ENCODE measurements at places on chromosomes 7 and 10.

GRCh38 chr7:158868764-158869410 lies 12.5 kb downstream of the DYNC2I1 start:
- DNase-seq = no peak

DNA sequence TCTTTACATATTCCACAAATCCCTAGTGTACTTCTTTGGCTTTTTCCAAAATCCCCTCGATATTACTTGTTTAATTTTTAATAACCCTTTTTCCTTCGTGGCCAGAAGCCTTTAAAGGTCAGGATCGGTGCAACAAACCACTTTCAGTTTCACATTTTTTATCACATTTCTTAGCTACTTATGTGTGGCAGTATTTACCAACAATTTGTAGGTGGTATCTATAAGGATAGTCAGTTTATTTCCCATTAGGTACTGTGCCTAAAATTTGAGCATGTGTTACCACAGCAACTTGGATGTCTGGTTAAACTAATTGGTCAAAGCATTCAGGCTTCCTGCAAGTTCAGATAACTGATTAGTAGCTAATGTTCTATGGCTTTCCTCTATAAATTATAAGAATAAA lies 104.9 kb downstream of the CDK14 start:
- no peak for DNase-seq

DNA sequence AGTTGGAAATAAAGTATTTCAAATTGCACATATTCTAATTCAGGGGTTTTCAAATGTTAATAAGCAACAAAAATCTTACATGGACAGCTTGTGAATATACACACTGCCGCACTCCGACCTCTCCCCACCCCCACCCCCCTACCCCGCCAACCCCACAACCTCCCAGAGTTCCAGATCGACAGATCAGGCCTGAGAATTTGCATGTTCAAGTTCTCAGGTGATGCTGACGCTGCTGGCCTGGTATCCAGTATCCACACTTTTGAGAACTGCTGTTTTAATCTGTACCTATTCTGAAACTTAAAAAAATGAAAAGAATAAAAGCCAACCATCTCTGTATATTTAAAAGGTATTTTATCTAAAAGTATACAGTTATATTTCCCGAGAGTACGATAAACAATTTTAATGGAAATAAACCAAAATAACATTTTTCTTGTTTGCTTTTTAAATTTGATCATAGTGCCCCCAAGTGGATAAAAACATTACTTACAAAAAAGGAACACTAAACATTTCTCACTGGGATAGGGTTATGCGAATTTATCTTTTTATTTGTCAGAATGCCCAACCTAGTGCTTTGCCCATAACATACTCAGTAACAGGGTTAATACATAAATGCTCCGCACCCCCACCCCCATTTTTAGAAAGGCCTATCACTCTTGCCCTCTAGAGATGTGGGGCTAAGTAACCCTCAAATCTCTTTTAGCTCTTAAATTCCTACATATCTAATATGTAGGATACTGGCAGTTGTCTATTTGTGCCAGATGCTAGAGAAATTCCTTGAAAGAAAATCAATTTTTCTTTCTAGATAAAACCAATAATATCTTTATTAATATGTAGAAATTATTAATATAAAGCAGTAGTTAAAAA lies 166.3 kb downstream of the RNF133 start:
- DNase-seq = no peak

- no peak for DNase-seq
Observed at GRCh38 chr7:46253520-46253919, 332.4 kb upstream of the IGFBP3 start.

GRCh38 chr10:34627331-34627730 lies 187.8 kb downstream of the PARD3 start:
- DNase-seq = no peak

- no peak for DNase-seq
Observed at GRCh38 chr7:127932496-127932895, 98.7 kb downstream of the LRRC4 start.

DNA sequence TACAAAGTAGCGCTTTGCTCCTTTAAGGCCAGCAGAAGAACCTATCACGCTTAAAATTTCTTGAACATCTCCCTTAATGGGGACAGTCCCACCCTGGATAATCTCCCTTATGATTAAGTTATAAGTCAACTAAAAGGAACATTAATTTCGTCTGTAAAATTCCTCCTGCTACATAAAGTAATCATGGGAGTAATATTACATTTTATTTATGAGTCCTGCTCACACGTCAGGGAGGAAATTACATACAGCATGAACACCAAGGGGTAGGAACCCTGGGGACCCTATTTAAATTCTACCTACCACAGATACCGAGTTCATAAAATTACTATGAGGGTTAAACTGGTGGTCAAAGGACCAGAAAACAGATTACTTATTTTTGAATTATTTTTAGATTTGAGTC lies 926.6 kb upstream of the MBL2 start:
- DNase-seq = no peak

DNA sequence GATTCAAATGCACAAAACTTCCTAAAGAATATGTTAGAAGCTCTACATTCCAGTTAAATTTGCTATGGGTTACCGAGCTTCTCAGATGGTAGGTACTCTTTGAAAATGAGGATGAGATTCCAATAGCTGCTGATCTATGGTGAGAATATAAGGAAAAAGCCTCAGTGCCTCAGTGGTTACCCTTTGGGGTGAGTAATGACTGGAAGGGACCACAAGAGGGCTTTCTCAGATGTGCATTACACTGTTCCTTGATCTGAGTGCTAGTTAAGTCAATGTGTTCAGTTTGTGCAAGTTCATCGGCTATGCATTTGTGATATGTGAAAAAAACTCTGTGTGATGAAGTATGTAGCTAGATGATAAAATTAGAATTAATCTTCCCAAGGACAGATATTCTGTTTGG lies 3.5 kb downstream of the NRCAM start:
- no peak for DNase-seq

- no peak for DNase-seq
Observed at GRCh38 chr7:89072081-89072480, 276.5 kb upstream of the TEX47 start.

- no peak for DNase-seq
Observed at GRCh38 chr7:4200546-4201094, 481.5 kb upstream of the FOXK1 start.

DNA sequence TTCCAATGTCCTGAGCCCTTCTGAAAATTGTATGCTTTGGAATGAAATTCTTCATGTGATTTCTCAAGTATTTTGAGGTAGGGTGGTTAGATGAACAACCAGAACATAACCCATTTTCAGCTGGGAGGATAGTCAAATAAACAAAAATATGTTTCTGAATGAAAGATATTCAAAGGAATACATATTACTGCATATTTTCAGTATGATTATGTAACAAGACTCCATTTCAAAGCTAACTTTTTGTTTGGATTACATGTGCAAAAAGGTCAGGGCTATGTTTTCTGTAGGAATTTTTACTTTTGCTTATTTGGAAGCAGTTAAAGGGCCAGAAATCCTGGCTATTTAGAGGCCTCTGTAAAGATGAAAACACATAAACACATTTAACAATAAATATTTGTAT lies 27.7 kb downstream of the CDK6 start:
- no peak for DNase-seq

- no peak for DNase-seq
Observed at GRCh38 chr10:90197766-90198165, 496.4 kb downstream of the KIF20B start.

DNA sequence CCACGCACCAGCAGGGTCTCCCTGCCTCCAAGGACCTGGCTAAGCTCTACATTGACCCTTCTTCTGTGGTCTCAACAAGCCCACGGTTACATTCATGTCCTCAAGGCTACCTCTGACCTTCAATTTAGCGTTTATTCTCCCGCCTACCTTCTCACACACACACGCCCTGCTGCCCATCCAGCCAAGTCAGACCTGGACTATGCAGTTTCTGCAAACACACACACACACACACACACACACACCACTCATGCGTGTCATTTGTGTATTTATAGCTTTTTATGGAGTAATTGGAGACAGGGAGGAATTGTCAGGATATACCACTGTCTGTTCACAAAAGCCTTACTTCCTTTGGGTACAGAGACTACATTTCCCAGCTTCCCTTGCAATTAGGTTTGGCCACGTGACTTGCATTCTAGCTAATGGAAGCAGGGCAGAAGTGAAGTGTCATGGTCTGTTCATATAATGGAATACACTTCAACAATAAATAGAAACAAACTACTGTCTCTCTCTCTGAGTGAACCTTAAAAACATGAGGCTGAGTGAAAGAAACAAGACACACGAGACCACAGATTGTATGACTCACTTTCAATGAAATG lies 53.8 kb upstream of the CPXM2 start:
- DNase-seq = no peak

DNA sequence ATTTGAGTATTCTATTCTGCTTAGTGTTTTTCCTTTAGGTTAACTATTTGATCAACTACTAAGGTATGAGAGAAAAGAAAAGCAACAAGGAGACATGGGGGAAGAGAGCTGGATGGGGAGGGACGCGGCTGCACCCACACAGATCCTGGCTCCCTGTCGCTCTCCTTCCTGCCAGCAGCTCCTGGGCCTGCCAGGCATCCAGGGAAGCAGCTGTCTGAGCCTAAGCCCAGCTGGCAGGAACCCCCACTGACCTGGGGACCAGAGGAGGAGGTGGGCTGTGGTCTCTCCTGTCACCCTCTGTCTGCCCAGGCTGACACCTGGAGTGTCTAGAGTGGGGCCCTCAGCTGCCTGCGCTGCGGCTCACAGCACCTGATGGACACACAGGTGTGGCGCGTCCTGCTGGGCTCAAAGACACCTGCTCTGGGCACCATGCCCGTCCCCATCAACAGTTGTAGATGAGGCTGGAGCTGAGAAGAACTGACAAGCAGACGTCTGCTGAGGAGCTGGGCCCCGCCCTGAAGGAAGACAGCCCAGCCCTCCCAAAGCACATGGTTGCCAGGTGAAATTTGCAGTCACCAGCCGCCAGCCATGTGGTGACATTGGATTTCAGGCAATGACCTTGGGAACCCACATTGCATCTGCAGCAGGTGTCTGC lies 207.9 kb downstream of the PLXNA4 start:
- DNase-seq = no peak

DNA sequence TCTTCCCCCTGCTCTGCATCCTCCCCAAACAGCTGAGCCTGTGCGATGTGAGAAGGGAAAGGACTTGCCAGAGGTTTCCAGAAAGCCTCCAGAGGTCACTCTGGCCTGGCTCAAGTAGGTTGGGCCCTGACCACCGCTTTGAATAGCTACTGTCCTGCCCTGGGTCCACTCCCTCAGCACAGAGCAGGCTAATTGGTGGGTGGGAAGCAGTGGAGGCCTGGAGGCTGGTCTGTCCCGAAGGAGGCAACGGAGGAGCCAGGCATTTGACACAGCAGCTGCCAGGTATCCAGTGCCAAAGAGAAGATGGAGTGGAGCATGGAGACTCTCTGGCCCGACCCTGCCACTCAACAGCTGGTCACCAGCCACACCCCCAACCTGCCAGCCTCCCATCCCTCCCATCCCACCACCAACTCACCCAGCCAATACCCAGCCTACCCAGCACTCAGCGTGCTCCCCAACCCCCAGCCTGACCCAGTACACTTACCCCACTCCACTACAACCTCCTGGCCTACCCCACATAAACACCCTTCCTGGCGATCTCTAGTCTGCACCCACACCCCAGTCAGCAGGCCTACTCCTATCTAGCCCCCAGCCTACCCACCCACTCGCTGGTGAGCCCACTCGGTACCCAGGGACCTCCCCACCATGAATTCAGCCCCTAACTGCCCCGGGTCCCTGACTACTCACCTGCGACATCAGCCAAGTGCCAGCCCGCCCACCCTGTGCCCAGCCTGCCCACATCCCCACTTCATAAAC lies 64.6 kb upstream of the COL13A1 start:
- no peak for DNase-seq

DNA sequence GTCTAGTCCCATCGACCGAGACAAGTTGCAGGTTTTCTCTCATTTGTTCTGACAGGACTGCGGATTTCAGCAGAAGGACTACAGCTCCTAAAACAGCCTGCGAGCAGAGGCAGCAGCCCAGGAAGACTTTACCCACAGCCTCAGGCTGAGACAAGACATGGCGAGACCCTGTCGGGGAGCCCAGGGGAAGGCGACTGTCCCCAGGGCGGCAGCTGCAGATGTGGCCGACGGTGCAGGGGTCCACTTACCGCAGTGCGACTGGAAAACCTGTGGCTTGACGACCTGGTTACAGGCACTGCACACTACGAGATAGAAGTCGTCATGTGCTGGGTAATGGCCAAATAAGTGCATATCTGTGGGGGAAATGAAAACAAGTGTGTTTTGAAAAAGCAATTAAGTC lies 88.0 kb downstream of the ATXN7L1 start:
- no peak for DNase-seq

DNA sequence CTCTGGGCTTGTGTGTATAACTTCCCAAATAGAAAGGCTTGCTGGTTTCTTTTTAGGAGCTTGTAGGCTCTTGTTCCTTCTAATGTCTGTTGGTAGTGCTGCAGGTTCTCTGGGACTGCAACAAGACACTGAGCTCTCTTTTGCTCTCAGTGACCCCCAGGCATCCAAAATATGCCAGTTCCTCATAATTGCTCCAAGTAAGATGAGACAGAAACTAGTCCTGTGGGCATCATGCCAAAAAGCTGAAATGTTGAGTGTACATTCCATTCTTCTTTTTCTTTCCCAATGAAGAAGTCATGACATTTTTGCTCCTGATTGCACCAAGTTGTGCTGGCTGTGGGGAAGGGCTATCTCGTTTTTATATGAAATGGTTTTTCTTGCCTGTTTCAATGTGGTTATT lies 7.1 kb upstream of the BTBD16 start:
- DNase-seq = no peak

- DNase-seq = no peak
Observed at GRCh38 chr7:70867513-70867912, 264.4 kb upstream of the GALNT17 start.

DNA sequence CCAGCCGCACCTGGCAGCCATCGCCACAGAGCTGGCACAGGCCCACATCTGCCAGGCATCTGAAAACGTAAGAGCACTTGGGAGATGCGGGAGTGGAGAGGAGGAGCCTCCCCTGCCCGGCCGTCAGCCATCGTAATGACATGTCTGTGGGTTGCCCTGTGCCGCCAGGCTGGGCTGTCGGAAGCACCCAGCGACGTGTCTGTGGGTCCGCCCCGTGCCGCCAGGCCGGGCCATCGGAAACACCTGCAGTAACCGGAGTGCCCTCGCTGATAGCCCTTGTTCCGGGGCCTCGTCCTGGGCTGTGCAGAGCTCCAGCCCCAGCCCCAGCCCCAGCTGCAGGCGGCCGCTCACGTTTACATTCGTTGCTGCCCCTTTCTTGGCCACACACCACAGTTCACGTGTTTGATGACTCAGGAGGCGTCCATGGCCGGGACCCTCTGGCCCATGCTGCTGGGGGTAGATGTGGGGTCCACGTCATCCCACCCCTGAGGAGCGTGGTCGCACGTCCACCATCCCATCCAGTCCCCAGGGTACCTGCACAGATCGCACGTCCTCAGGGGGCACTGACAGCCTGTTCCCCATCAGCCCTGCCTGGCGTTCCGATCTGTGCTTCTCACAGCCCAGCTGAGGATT lies 30.0 kb upstream of the PRKAR1B start:
- no peak for DNase-seq

DNA sequence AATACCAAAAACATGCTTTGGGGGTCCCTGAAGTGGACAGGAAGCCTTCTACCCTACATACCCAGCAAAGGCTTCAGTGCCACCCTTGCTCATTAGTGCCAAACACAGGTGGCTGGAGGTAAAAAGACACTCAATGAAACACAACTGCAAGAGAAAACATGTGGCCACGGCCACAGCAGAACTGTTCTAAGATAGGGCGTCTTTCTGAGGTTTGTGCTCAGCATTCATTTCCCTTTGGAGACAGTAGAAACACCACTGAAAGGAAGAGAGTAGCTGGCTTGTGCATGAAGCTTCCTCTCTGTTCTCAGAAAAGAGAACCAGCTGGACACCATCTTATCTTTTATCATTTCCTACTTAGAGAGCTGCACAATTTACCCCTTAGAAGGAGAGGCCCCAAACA lies 143.0 kb downstream of the PLXNA4 start:
- DNase-seq = no peak

- no peak for DNase-seq
Observed at GRCh38 chr10:119115926-119116325, 12.0 kb downstream of the DENND10 start.
